Activated CD4-positive, alpha-beta T cell treated with anti-CD3 and anti-CD28 coated beads, Interleukin-2, amount 10 ng/mL, durations not matched to agents 7 days and 5 days (primary cell): ENCODE measurements at places on chromosomes 2 and 18. TPM values are rescaled to one million over a fixed set of nuclear protein-coding genes. Genes with fewer than 3 reads are reported as not detected.

Gene CYP1B1
- total RNA-seq: 15.4 TPM

DNA sequence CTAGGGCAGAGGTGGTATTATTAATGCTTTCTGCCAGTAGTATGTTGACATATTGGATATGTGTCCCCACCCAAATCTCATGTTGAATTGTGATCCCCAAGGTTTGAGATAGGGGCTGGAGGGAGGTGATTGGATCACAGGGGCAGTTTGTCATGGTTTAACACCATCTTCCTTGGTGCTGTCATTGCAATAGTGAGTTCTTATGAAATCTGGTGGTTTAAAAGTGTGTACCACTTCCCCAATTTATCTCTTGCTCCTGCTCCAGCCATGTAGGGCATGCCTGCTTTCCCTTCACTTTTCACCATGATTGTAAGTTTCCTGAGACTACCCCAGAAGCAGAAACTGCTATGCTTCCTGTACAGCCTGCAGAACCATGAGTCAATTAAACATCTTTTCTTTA, 47.1 kb upstream of the THSD7B start:
- H3K27me3 ChIP-seq: no peaks in the 10 kb centered on the region
- no peak for DNase-seq
- H3K4me1 ChIP-seq: no peaks in the 10 kb centered on the region
- H3K36me3 ChIP-seq: no peaks in the 10 kb centered on the region

DNA sequence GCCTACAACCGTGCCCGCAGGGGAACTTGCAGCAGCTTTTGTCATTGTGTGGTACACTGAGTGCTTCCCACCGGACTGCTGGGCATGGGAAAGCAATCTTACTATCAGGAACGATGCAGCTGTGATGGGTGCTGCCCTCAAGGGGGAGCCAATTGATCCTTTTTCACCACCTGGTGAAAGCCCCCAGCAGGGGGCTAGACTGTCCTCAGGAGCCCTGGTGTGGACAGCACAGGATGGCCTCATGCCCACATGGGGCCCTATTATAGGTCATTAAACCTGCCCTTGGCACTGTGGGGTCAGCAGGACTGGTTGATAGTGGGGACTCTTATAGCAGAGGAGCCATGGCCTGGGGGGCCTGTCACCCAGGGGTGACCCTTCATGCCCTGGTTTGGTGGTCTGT, 172.2 kb downstream of the GLI2 start:
- H3K36me3 ChIP-seq: no peaks in the 10 kb centered on the region
- DNase-seq: no peak
- no peak overlapping the region for H3K27ac ChIP-seq
- H3K27me3 ChIP-seq: no peaks in the 10 kb centered on the region
- H3K4me3 ChIP-seq: no peak overlapping the region
- no peaks in the 10 kb centered on the region for H3K4me1 ChIP-seq

DNA sequence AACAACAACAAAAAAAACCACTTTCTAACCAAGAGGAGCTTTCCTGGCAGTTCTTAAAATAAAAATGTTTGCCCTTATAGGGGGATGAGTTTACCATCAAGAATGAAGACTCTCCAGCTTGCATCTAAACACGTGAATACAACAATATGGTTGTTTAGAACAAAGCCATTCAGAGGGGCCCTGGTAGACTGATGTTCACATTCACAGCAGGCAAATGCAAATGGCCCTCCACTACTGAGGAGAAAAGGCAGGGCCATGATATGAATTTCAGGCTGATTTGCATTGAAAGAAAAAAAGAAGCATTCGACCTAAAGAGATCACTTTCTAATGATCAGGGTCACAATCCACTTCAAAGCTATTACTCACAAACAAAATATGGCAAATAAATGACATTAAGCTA, 65.3 kb upstream of the OTOS start:
- H3K4me1 ChIP-seq: peaks cover 1% of the 10 kb centered on the region
- no peak overlapping the region for H3K27ac ChIP-seq
- no peak overlapping the region for H3K4me3 ChIP-seq
- peaks cover 8% of the 10 kb centered on the region for H3K27me3 ChIP-seq

- H3K4me3 ChIP-seq: no peak overlapping the region
- no peaks in the 10 kb centered on the region for H3K4me1 ChIP-seq
- no peaks in the 10 kb centered on the region for H3K36me3 ChIP-seq
- no peak overlapping the region for H3K27ac ChIP-seq
- peak; percentile 13 for DNase-seq
These were observed 94.0 kb downstream of the PLA2R1 start for GRCh38 chr2:159968279-159968900.
